ENCODE measurements at places on chromosomes 2 and 18.

GRCh38 chr18:48608581-48608980 is 69.8 kb downstream of the CTIF start:
- DNase-seq: no peak

GRCh38 chr2:2810504-2810903 is 479.4 kb upstream of the MYT1L start:
- no peak for DNase-seq

DNA sequence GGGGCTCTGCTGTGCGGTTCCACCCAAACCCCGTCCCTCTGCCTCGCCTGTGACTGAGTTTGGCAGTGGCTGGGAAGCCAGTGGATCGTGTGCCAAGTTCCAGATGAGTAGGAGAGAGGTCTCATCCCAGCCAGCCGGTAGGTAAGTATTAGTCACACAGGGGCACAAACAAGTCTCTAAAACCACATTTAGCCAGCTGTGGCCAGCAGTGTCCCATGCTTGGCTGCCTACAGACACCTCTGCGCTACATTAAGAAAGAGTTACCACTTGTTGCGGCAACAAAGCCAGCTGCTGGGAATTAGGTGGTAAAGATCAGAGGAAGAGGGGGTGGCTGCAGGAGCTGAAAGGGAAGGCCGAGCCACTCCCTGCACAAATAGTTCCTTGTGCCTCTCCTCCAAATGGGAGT is 81.2 kb downstream of the GATA6 start:
- DNase-seq: no peak

DNA sequence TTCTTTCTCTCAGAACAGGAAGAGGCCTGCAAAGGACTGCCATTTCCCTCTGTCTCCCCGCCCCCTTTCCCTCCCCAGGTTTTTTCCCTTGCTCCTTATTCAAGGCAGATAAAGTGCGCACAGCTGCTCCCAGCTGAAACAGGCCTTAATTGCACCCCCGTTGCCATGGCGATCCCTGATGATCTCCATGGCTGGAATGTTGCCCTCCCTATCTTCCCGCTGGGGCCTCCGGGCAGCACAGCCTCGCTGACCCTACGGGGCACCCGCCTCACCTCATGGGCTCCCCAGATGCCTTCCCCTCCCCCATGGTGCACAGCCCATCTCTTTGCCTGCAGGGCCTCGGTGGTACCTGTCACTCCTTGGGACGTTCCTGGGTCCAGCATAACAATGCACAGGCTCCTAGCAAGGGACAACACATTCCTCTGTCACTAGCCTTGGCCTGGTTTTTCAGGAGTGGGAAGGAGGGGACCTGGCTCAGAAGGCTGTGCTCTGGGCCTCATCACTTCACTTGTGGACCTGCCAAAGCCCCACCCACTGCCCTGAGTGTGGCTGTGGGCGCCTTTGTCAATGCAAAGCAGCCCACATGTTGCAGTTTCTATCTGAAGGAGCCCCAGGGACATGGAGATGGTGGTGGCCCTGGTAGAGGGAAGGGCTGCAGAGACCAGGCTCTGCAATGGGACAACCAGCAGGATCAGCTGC is 115.0 kb downstream of the CELF4 start:
- no peak for DNase-seq

- no peak for DNase-seq
These were observed 26.8 kb downstream of the MSH2 start for GRCh38 chr2:47429795-47430194.

GRCh38 chr2:20429528-20429927 is 17.3 kb upstream of the RHOB start:
- DNase-seq: no peak

DNA sequence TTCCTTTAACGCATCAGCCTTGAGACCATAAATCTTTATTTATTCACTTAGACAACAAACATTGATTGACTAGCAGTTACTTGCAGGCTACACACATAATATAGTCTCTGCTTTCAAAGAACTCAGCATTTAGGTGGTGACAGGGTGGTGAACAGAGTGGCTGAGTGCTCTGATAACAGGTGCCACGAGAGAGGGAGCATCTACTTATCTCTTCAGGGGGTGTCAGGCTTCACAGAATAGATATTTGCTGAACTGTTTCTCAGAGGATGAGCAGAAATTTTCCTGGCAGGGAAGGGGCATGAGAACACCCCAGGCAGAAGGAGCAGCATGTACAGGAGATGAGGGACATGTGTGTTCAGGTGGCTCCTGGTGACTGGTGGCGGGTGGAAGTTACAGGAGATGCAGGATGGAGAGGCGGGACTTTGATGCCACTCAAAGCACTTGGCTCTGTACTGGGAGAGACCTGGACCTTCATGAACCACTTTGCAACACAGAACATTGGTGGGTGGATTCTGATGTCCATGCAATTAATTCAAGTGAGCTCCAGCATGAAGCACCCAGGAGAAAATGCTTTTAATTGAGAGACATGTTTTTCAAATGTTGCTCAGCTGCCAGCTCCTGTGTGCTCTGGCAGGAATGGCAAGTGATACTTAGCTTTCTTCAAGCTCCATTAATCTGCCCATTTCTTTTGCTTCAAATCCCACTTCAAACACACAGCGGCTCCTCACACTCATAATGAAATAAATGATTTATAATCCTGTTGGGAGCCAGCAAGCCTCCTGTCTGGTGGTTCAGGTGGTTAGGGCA is 248.9 kb downstream of the MYCN start:
- no peak for DNase-seq

GRCh38 chr2:209960676-209961630 is 41.5 kb upstream of the RPE start:
- DNase-seq: no peak

- DNase-seq: no peak
These were observed 15.3 kb upstream of the THSD7B start for GRCh38 chr2:136750065-136750464.

DNA sequence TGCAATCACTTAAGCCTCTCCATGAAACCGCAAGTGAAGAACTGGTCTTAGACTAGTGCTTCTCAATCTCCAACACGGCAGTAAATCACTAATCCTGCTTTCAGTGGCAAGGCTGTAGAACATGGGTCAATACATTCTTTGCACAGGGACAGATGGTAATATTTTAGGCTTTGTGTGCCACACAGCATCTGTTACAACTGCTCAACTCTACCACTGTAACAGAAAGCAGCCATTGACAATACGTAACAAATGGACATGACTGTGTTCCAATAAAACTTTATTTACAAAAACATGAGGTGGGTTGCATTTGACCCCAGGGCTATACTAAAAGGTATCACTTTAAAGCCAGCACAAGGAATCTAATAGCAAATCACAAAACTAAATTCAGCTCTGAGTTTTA is 51.1 kb downstream of the RNF152 start:
- DNase-seq: no peak

DNA sequence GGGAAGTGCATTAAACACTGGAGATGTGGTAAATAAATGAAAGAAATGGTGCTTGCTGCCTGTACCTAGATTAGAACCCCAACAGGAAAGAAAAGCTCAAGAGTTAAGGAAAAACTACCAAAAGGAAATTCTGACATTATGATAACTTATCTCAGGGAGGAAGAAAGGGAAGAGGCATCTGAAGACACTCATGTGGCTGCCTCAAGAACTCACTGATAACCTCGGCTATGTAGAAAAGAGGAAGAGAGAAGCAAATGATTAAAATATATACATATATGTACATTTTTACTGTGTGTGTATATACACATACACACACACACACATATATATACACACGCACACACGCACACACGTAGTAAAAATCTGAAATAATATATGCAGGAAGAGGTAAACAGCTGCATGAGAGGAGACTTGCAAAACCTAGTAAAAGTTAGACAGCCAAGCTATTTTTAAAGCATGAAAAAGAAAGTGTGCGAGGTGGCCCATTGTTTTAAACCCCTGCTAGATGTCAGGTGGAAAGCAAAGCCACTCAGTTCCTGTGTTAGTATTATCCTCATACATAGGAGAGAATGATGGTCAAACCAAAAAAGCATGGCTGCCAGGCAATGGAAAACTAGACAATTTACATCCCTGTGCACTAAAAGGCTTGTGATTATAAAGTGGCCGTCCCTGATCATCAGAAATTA is 483.0 kb upstream of the NRP2 start:
- DNase-seq: no peak

GRCh38 chr2:148650881-148651280 is 6.3 kb downstream of the EPC2 start:
- no peak for DNase-seq
